ENCODE measurements at places on chromosomes 7 and 10. TPM values are rescaled to one million over a fixed set of nuclear protein-coding genes. Genes with fewer than 3 reads are reported as not detected.

DNA sequence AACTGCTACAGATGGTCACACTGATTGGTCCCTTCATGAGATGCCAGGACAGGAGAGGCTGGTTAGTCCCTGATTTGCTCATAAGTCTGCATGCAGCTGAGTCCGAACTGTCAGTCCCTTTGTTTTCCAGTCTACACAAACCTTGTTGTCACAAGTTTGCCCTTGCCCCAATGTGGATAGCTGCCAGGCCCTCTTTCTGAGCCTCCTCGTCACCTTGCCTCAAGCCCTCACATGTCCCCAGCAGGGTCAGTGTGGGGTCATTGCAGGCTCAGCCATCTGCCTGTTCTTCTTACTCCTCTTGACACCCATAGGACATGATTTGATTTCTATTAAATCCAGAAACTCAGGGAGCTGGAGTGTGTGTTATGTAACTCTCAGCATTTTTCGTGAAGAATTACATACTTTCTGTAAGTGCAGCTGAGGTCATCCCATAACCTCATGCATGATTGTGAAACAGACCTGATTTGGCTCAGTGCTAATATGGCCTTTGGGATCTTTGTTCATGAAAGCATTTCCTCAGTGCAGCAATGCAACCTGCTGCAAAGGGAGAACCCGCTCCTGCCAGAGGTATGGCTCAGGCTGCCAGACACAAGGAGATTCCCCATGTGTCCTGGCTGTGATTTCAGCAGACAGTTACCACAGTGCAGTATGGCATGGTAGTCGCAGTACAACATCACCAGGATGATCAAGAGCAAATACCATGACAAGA, 70.0 kb upstream of the ZMIZ2 start:
- no peak for DNase-seq

PIK3AP1 gene
- 34.7 TPM for total RNA-seq

CLDN4 gene
- 0.60 TPM for total RNA-seq

DNA sequence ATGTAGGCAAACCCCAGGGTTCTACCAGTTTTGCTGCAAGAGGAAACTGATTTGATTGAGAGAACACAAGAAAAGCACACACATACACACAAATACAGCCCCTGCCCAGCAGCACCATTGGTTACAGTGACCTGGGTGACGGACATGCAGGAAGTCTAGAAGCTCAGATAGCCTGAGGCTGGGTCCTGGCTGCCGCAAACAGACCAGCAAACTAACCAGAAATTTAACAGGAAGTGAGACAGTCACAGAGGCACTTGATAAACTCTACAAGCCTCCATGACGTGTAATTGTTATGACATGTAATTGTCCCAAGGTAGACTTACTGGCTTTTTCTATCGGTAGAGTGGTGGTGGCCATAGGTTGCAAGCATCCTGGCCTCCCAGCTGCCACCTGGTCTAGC, 58.9 kb downstream of the PRKAR2B start:
- DNase-seq: no peak

CCL24 gene
- total RNA-seq: 2.5 TPM

EIF5AL1 gene
- 0.19 TPM for total RNA-seq

- DNase-seq: no peak
These were observed 1.3 kb downstream of the CNNM2 start for GRCh38 chr10:102919246-102919959.

GRCh38 chr10:63744060-63744941, 223.1 kb downstream of the REEP3 start:
- DNase-seq: no peak

GRCh38 chr10:43965033-43965917, 316.6 kb upstream of the ZNF32 start:
- DNase-seq: no peak

CFAP43 gene
- 0.38 TPM for total RNA-seq

HPS1 gene
- 56.7 TPM for total RNA-seq

DLX6 gene
- total RNA-seq: not detected

NPC1L1 gene
- 0.24 TPM for total RNA-seq

DNAJC9 gene
- total RNA-seq: 8.5 TPM

DNA sequence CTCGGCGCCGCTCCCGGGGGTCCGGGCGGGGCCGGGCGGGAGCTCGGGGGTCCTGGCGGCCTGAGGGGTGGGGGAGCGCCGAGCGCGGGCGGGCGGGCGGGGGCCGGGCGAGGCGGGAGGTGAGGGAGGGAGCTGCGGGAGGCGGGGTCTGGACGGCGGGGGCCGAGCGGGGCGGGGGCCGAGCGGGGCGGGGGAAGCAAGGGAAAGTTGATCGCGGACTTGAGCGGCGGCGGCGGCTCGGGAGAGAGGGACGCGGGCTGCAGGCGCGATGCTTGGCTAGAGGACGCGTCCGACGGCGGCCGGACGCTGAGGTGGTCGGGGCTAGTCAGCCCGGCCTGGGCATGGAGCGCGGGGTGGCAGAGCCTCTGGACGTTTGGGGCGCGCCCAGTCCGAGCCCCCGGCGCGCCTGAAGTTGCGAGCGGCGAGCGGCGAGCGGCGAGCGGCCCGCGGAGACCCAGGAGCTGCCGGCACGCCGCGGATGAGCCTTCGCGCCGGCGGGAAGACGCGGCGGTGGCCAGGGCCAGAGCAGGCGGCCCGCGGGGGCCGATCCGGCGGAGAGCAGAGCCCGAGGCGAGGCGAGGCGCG, at the start of gene CDH23:
Gene CDH23 (plus strand): TSS at position 210 of the 585 bp plus-strand sequence. CDS start 42,912 bp downstream, outside the sequence.
- DNase-seq: no peak

DNA sequence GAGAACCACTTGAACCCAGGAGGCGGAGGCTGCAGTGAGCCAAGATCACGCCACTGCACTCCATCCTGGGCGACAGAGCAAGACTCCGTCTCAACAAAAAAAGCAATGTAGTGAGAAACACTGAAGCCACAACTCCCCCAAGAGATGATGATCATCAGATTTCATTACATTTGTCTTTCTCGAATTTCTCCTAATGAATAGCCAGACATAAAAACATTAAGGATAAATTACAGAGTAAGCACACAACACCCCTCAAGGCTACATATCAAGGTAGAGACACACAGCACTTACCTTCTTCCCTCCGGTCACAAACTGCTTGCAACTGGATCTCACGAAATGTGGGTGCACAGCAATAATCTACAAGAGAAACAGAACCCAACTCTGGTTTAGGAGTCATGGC, 91.5 kb downstream of the VPS41 start:
- no peak for DNase-seq

DNA sequence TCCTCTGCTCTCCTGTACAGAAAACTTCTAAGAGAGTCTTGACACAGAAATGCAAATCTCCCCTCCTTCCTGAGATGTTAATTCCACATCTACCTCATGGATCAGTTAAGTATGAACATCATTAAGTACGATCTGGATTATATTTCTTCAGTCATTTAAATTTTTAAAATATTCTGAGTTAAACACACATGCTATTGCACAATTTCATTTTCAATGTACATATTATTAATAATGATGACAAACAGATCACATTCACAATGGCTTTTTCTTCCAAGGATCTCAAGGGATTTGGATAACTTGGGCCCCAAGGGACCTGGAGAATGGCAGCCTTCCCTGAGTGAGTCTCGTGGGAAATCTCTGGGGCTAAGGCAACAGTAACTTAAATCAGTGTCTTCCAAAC, 16.2 kb downstream of the BEND7 start:
- DNase-seq: no peak

PRXL2A gene
- 382 TPM for total RNA-seq

DNA sequence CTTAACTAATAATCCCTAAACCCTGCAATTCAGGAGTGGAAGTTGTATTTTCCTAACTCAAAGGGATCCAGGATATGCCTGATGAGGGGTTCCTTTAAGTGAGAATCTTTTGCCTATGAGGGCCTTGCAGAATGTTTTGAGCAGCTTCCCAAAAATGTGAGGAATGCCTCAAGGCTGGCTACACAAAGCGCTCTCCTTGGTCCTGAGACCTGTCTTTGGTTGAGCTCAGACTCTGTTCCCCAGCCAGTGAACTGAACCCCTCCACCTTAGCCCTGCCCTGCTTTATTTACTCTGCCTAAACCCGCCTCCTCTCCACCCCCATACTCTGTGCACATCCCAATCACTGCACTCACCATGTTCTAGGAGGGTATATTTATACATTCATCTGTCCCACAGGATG, 108.6 kb downstream of the NRCAM start:
- DNase-seq: no peak

GRCh38 chr7:116316838-116317628, 106.7 kb downstream of the TES start:
- peak; percentile 22 for DNase-seq

GRCh38 chr7:96449094-96449493, 127.2 kb upstream of the SLC25A13 start:
- DNase-seq: no peak

DNA sequence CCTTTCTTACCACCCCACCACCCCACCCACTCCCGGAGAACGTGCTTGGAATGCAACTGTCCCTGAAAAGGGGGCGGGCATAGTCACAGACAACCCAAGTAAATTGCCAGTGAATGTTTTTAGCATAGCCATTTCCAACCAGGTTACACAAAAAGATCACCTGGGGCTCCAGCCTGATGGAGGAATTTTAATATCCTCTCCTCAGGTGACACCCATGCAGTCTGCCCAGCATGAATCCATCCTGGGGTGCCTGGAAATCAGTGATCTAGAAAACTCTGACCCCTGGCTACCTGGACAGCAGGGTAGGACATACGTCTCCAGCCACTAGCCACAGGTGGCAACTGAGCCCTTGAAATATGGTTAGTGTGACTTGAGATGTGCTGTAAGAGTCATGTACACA, 61.1 kb downstream of the SORBS1 start:
- no peak for DNase-seq

- DNase-seq: no peak
These were observed 657.3 kb downstream of the TYW1 start for GRCh38 chr7:67653856-67654454.

DNA sequence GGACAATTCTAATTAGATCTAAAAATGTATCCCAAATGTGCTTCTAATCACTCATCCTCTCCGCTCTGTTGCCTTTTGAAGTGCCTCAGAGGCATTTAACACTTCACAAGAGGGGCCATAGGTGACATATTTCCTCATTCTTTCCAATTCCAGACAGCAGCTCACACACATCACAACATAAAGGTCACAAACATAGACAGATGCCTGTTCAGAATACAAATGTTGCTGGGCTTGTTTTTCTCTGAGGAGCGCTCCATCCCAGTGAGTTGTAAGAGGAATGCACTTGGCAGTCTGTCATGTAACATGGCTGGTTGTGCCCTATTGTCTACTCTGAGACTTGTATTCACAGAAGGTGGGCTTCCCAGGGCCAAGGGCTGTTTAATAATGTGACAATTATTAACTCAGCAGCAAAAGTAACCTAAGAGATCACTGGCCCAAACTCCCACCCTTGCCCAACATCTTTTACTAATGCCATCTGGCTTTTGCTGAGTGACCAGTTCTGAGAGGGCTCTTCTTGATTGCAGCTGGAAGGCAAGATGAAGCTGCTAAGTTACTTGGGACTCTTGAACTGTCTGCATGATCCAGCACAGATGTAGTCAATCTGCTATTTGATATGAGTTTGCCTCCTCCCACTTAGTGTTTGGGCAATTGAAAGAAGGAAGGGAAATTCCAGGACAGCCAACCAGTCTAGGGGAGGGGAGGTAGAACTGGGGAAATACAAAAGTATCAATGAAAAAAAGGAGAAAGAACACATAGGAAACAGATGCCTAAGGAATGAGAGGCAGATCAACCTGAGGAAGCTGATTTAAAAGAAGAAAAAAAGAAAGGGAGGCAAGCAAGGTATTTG, 13.6 kb downstream of the PON2 start:
- DNase-seq: no peak

DNA sequence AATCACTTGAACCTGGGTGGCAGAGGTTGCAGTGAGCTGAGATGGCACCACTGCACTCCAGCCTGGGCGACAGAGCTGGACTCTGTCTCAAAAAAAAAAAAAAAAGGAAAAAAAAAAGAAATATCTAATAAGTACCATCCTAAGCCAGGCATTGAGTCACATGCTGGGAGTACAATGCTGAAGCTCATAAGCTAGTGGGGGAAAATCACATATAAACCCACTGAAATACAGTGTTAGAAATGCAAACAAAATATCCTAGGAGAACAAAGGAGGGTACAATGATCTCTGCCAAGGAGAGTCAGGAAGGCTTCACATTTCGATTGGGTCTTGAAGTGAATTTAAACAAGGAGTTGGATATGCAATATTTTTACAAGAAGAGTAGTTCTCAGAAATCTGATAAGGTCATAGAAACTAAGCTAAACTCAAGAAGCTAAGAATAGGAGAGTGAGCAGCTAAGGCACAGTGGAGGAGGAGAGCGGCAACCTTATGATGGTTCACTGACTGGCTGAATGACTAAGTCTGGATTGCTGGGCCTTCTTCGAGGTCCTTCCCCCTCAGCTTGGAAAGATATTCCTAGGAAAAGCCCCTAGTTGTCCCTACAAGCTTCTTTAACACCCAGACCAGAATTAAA, 115.5 kb downstream of the PHTF2 start:
- DNase-seq: no peak

SPDYE3 gene
- total RNA-seq: not detected
